Erythroblast (primary cell): ENCODE measurements at places on chromosomes 5 and 9.
A peak's percentile ranks its signal among the peaks of the same experiment; 100 is the strongest.

GRCh38 chr9:114031037-114031630, 47.0 kb downstream of the AMBP start:
- no peak for DNase-seq

- DNase-seq = no peak
Observed at GRCh38 chr5:78287833-78288232, 6.7 kb downstream of the AP3B1 start.

GRCh38 chr5:43225649-43226245, 33.7 kb downstream of the NIM1K start:
- no peak for DNase-seq

- no peak for DNase-seq
Observed at GRCh38 chr5:137218896-137219295, 280.2 kb downstream of the SPOCK1 start.

GRCh38 chr9:82598241-82599039, 464.5 kb downstream of the RASEF start:
- DNase-seq = no peak

DNA sequence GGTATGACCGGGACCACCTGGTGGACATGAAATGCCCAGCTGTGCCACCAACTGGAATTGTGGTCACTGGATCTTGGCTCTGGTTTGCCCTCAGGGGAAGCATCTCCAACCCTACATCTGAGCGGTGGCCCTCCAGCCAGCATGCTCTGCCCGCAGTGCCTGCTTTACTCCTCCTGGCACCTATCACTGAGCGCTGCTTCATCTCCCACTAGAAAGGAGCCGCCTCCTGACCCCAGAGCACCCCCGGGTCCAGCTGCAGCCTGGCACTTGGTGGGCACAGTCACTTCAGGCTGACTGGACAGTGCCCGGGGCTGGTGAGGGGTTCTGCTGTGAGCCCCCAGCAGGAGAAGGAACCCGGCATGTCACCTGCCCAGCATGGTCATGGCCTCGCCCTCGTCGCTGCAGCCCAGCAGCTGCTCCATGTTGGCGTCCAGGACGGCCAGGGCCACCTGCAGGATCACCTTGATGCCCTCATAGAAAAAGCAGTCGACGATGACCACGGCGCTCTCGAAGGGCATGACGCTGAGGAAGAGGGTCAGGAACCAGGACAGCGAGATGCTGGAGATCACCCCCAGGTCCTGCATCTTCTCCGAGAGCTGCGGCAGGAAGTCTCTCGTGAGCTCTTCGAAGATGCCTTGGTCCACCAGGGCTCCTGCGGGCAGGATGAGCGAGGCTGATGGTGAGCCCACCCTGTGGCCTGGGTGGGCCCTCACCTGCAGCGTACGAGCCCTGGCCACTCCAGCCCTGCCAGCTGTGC, 16.1 kb upstream of the MRNIP start:
- DNase-seq = no peak

DNA sequence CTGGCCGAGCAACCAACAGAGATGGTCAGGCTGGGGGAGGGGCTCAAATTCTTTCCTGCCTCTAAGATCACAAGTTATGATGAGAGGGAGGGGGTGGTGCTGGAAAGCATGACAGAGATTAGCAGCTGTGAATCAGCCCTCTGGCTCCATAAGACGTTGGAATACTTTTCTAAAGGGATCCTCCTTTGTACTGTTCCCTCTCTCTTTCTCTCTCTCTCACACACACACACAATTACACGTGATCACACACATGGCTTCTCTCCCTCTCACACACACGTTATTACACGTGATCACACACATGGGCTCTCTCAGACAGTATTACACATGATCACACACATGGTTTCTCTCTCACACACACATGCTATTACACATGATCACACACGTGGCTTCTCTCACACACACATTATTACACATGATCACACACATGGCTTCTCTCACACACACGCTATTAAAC, at the start of gene SLC45A2:
TSS of gene SLC45A2 (minus strand) at position 23 of the 454 bp plus-strand sequence. CDS start 110 bp downstream, outside the sequence.
- no peak for DNase-seq

- no peak for DNase-seq
Observed at GRCh38 chr5:168755548-168756093, 176.5 kb upstream of the PANK3 start.

DNA sequence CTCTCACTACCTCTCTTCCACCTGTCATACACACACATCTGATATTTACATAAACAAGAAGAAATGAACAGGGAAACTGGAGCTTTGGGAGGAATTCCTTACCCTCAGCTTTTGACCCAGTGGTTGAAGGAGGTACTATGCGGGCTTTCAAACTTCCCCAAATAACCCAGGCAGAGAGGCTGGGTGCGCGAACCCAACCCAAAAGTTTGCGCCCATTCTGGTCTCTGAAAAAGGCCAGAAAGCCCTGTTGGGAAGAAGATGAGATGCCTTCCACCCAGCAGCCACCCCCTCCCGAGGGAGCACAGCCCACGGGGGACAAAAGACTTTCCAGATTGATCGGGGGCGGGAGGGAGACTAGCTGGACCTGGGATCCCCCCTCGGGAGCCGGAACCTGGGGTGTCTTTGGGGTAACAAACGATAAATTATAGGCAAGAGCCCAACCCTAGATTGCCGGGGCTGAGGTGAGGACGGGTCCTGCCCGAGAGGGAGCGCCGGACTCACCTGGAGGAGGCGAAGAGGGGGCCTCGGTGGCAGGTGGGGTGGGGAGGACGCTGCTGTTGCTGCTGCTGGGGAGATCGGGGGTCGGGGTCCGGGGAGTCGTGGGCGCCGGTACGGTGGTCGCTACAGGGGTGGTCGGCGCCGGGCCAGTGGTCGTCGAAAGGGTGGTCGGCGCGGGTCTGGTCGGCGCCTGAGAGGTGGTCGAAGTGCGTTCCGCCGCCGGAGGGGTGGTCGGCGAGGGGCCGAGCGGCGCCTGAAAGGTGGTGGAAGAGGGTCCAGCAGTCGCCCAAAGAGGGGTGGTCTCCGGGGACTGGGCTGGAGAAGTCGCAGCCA, 798 bp downstream of the MEGF9 start:
- no peak for DNase-seq

- DNase-seq = no peak
Observed at GRCh38 chr9:134559013-134559412, 82.6 kb upstream of the COL5A1 start.

GRCh38 chr9:34372467-34373011, 4.2 kb downstream of the MYORG start:
- DNase-seq = no peak

DNA sequence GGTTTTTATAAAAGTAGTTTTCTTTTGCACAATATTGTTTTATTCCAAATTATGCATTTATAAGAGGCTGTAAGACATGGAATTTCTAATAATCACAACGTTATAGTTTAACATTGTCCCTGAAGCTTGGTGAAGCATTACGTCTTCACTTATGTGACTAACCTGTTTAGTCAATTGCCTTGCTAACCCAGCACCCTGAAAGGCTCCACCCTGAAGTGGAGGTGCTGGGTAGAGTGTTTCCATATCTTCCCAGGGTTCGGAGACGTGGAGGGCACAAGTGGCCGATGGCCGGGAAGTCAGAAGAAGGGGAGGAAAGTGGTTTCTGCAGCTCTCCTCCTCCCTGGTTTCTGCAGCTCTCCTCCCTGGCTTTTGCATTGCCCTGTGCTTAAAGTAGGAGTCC, 83.4 kb downstream of the TRIO start:
- no peak for DNase-seq

DNA sequence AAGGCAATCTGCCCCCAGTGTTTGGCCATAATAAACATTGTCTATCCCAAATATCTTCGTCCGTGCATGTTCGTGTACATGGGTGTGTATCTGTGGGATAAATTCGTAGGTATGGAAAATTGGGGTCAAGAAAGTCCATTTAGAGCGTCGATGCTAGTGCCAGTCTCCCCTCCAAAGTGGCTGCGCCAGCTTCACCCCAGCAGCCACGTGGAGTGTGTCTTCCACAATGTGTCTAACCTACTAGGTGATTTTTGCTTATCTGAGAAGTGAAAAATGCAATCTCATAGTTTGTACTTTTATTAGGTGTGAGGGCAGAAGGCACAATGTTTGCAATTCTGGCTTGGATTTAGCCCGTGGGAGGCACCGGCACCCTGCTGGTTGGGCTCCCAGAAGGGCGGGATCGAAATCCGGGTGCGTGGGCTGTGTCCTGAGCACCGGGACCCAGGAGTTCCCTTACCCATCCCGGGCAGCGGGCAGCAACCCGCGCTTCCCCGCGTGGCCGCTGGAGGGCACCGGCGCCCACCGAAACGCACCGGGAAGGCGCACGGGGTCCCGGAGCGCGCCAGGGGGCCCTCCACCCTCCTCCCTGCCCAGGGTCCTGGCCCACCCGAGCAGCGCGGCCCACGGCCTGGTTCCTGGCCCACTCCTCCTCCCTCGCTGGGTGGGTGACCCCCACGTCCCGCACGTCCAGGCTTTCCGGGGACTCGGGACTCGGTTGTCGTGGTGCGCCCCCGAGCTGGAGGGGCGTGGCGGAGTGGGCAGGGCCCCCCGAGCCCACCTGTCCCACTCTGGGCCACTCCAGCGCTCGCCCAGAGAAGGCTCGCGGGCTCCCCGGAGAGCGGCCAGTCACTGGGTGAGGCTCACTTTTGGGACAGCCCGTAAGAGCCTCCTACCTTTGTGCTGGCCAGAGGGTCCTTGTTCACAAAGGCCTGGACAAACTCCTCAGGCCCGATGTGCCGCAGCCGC, 55.4 kb upstream of the RNF130 start:
- DNase-seq = peak; percentile 51

DNA sequence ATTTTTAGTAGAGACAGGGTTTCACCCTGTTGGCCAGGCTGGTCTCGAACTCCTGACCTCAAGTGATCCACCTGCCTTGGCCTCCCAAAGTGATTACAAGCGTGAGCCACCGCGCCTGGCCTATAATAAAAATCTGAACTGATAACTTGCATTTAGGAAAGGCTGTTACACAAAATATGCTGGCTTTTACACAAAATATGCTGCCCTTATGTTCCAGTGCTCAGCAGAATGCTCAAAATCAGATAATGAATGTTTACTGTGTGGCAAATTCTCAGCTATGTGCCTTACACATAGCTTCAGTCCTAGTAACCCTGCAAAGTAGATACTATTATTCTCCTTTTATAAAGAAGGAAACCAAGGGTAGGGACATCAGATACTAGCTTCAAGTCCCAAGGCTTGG, 141.3 kb upstream of the MSX2 start:
- DNase-seq = no peak

GRCh38 chr5:96149546-96149945, 187.9 kb upstream of the ELL2 start:
- no peak for DNase-seq

DNA sequence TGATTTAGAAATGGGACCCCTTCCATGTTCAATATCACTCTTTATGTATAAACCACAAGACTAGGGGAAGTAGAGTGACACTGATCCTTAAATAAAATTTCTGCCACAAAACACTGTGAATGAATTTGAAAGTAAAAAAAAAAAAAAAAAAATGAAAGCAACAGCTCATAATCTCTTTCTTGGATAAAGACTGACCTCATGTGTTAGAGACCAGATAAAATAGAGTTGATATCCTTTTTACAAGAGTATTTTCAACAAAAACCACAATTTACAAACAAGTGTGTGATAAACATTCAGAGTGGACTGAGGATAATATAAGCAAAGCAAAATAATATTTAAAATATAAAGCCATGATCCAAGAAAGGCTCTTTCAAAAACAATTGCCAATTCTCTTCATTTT, 180.2 kb downstream of the FBXL17 start:
- peak; percentile 6 for DNase-seq

GRCh38 chr9:93245437-93245970, 61.6 kb downstream of the WNK2 start:
- DNase-seq = no peak

DNA sequence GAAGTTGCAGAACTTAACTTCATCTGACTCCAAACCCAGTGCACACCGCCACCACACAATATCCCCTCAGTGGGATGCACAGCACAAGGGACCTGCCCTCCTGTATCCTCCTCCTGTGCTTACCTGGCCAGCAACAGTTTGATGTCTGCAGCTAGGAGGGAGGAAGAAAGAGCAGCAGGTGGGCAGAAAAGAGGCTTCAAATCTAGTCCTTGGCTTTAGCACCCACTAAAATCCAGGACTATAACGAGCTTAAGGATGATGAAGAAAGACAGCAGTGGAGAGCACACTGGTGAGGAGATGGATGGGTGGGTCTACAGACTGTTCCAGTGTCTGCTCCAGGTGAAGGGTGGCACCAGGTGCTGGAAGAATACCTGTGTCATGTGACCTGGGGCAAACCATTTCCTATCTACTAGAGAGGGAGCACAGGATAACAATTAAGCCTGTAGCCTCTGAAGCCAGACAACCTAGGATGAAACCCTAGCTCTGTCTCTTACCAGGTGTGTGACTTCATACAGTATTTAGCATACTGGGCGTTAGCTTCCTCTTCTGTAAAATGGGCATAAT, 100.0 kb downstream of the SH3TC2 start:
- DNase-seq = no peak

- DNase-seq = no peak
Observed at GRCh38 chr9:123725389-123725788, 204.5 kb downstream of the DENND1A start.
